Fibroblast of the aortic adventitia (primary cell): ENCODE measurements at places on chromosomes 2 and 18. TPM values are rescaled to one million over a fixed set of nuclear protein-coding genes. Genes with fewer than 3 reads are reported as not detected.

BOLL gene
- not detected in 2 replicates for total RNA-seq

PRSS56 gene
- total RNA-seq, result not detected in 2 replicates

SCN2A gene
- 16.7 and 18.5 TPM in 2 replicates for total RNA-seq

FBXO41 gene
- total RNA-seq, result 0.18 and 1.6 TPM in 2 replicates

AMER3 gene
- not detected in 2 replicates for total RNA-seq

MATN3 gene
- total RNA-seq, result 0.82 and 1.1 TPM in 2 replicates

KCNIP3 gene
- total RNA-seq, result 0.25 and 2.9 TPM in 2 replicates

EGR4 gene
- not detected in 2 replicates for total RNA-seq
